ENCODE measurements at places on chromosomes 2 and 18.

DNA sequence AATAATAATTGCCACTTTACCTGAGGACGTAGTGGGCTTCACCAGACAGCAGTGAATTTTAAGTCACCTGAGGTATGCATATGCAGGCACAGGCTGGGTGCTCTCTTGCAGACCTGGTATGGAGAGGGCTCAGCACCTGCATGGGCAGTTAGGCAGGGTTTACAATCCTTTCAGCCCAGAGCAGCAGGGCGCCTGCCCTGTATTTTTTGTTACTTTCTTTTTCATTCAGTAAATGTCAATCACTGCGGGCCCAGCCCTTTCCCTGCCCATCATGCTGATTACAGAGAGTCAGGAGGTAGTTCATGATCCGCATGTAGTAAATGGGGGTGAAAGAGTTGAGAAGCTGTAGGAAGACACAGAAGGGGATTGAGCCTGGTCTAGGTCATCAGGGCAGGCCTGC lies 147.0 kb upstream of the ALPP start:
- DNase-seq, result no peak

GRCh38 chr2:77190721-77191346 lies 331.3 kb downstream of the LRRTM4 start:
- DNase-seq, result no peak

DNA sequence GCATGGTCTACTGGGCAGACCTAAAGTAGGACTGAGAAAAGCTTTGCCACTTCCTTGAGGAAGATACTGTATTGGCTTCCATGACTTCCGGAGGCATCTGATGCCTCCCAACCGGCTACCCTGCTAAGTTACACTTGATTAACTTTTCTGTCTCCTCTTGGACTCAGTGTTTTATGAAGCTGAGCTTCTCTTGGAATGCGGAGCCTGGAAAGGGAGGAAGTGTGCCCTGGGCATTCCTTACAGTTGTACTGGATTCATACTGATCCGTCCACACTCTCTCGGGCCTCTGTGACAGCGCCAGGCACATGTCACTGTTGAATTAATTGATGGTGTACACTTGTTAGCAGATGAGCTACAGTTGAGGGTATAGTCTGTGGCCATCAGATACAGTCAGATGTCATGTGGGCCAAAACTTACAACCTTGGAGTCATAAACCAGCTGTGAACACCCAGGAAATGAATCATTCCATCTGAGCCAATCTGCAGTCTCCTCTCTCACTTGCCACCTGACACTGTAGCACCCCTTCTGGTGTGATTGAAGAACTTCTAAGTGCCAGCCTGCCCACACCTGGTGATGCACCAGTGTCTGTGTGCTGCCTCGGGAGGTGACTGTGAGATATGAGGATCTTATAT lies 122.5 kb downstream of the FHOD3 start:
- no peak for DNase-seq

- no peak for DNase-seq
These were observed 46.0 kb downstream of the CIB4 start for GRCh38 chr2:26595146-26595545.

Data from stimulated activated CD4-positive, alpha-beta T cell treated with anti-CD3 and anti-CD28 coated beads, TNF-alpha, amount 100 ng/mL, for 24 hours (primary cell).